ENCODE measurements at places on chromosomes 12 and 14.
A peak's percentile ranks its signal among the peaks of the same experiment; 100 is the strongest.

DNA sequence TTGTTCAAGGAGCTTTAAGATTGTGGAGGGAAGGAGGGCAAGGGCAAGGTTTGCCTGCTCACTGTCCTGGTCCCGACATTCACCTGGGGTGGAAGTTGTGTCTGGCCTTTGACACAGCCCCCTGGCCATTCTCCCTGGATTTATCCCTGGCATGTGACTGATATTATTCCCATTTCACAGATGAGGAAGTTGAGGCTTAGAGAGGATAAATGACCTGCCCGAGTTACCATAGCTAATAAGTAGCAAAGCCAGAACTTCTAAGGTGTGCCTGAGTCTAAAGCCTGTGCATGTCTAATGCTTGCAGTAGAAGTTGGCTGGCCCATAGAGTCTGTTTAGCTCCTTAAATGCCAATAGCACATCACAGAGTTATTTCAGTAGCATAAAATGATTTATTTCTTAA lies 720 bp upstream of the FGF6 start:
- DNase-seq = no peak

- no peak for DNase-seq
Measured at GRCh38 chr14:104161602-104162367, 23.4 kb downstream of the KIF26A start.

GRCh38 chr14:53808042-53808441 lies 148.6 kb downstream of the BMP4 start:
- DNase-seq = no peak

DNA sequence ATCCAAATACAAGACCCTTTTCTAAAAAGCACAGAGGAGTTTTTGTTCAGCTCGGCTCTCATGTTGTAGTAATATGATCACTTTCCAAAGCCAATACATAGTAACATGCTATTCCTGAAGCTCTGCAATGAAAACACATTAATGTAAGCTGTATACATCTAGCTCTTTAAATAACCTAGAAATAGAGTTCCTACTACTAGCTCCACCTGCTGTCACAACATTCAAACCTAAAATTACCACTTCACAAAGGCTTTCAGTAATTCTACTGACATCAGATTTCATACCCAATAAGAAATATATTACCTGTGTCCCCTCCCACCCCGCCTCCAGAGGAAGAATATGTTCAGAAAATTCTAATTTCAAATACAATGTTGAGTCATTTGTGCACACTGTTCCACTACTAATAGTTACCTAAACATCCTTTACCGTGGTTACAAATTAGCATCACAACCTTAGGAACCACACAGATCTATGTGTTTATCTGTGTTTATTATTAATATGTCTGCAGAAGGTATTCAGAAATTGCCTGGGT lies 17.8 kb downstream of the EFCAB11 start:
- no peak for DNase-seq

DNA sequence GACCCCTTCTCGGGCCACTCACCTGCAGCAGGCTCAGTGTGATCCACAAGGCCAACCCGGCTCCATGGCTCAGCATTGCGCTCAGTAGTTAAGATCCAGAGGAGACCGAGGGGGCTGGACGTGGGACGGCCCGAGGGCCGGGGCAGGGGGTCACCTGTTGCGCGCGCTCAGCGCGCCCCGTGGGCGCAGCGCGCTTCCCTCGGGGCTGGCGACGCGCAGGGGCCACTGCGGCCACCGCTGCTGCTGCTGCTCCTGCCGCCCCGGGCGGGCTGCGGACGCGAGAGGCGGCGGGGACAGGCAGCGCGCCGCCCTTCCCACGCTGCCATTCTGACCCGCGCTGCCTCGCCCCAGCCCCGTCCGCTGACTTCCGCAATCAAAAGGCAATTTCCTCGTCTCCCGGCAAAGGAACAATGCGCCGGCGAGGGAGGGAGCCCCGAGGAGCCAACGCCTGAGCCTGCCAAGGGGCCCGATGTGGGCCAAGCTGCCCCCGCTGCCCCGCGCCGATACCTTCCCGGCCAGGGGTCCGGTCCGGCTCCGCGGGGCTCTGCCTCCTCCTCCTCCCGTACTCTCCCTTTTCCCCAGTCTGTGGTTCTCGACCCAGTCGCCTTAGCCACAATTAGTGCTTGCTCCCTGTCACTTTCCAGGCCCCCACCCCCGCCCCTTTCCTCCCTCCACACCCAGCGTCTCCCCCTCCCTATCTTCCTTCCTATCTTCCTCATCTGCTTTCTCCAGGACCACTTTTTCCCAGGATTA lies 27.3 kb downstream of the PTPRB start:
- DNase-seq = peak; percentile 11

- DNase-seq = no peak
Measured at GRCh38 chr12:91994208-91994797, 151.3 kb downstream of the BTG1 start.

DNA sequence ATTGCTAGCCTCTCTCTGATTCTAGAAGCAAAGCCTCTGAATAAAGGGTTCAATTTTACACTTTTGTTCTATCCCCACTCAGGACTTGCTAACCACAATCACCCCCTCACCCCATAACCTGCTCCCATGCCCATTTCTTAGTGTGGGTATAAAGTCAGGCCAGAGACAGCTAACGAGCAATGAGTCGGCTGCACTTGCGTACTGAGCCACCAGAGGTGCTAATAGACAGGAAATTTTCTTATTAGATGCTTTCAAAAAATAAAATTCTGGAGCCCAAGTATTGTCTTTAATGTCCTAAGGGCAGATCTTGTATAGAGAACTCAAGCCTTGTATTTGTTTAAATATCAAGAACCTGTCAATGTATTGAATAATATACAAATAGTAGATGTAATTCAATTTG lies 256.9 kb downstream of the SYT1 start:
- DNase-seq = no peak

GRCh38 chr14:67557656-67558055 lies 24.6 kb downstream of the PLEKHH1 start:
- DNase-seq = no peak

GRCh38 chr14:54168489-54168888 lies 211.9 kb upstream of the BMP4 start:
- no peak for DNase-seq

- no peak for DNase-seq
Measured at GRCh38 chr12:123078120-123078465, 72.8 kb downstream of the PITPNM2 start.

GRCh38 chr12:91801048-91801447 lies 344.6 kb downstream of the BTG1 start:
- no peak for DNase-seq

DNA sequence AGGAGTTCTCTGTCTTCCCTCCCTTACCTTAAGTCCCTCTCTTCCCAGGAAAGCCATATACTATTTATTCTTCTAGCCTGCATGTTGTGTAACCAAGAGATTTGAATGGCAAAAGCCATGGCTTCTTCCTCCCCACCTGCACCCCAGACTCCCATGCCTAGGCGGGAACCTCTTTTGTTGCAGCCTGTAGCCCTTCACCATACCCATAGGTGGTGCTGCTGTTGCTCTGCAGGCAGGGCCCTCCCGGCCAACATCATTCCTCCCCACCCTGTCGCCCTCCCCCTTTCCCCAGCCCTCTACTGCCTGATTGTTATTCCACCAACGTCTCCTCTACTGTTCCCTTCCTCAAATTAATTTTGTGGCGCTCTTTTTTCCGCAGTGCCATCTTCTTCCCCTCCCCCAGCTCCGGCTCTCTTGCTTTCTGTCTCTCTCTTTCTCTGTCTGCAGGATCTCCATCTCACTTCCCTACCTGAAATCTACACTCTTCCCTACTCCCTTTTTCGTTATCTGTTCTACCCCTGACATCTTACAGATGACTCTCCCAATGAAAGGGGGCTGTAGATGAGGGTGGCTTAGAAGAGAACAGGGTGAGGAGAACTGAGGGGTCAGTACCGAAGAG lies 13.8 kb downstream of the NGDN start:
- DNase-seq = peak; percentile 11
